Activated T-cell treated with anti-CD3 and anti-CD28 coated beads for 4 hours (primary cell): ENCODE measurements at places on chromosomes 13 and 19.

GRCh38 chr13:111158136-111158805 is 43.2 kb downstream of the ARHGEF7 start:
- DNase-seq, result no peak

- no peak for DNase-seq
Measured at GRCh38 chr13:72521940-72522661, 205.3 kb downstream of the MZT1 start.

DNA sequence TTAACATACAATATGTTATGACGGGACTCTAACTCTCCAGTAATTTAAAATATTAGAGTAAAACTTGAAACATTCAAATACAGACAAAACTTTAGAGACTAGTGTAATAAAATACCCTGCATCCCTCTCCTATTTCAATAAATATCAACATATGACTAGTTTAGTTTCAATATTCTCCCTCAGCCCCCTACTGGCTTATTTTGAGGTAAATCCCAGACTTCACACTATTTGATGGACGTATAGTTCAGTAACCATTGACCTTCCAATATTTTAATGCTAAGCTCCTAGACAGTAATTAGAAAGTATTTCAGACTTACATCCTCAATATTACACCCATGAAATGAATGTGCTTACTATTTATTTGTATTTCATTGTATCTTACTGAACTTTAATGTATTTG is 180.7 kb upstream of the STARD13 start:
- DNase-seq, result no peak

DNA sequence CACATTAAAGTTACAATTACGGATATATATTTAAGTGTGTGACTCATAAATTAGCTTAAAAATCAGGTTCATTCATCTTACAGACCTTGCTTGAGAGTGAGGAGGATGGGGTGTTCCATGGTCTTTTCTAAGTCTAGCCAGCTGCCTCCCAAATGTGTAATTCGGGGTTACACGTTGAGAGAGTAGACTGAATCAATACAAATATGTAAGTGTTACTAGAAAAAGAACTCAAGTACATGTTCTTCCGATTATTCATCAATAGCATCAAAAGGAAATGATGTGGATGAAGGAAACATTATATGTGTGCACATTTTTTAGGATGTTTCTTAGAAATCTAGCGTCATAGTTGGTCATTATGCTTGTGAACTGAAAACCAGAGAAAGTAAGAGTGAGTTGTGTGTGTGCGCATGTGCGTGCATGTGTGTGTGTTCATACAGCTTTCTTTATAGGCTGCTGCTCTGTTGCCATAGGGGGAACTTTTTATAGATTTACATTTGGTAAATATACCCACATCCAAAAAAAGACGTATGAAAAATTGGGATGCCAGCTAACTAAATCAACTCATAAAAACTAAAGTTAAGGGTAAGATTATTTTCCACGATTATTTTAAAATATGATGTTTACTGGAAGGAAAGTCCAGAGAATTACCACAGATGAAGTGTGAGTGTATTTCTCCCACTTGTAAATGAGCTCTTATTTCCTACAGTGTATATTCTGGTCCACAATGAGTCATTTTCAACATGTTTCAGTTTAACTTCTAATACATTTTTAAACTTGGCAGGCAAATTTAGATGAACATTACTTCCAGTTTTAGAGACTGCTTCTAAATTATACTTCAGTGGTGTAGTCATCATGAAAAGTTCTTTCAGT is 82.4 kb downstream of the PIBF1 start:
- no peak for DNase-seq

DNA sequence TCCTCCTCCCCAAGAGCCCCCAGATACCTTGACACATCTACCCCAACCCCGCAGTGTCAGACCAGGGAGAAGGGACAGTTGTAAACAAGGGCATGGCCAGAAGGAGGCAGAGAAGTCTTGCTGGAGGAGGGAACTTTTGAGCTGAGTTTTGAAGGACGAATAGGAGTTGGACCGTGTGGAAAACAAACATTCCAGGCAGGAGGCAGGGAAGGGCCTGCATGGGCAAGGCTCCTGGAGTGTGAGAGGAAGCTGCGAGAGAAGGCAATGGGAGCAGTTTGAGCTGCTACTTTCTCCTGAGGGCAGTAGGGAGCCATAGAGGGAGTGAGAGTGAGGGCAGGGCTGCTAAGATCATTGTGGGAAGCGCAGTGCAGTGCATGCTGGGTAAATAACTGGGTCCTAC is 23.3 kb downstream of the IL12RB1 start:
- peak; percentile 33 for DNase-seq

DNA sequence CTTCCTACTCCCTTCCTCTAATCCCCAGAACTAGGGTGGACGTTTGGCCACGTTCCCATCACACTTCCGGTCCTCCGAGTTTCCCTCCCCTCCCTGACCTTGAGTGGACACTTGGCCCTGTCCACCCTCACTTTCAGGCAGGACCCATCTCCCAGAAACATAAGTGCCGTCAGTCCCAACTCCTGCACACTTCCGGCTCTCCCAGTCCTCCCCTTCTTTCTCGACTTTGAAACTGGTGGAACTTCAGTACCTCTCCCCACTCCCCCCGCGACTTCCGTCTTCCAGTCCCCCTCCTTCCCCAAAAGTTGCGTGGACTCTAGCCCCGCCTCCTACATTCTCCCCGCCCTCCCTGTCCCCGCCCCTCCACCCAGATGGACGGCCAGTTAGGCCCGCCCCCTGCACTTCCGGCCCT is 278 bp upstream of the ZNF274 start:
- peak; percentile 77 for DNase-seq

DNA sequence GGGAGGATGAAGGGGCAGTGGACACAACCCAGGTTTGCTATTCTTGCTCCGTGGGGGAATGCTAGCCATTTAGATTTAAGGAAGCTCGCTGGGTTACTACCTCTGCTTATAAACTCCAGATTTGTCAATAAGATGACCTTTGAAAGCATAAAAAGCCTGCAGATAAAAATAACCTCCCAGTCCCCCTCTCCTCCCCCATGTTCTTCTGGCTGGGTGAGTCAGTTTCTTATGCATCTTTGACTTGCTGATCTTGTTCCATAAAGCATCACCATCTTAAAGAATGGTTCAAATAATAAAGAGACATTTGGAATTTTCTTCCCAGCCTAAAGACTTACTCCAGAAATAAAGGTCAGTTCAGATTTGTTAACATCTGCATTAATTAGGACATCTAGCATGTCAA is 118.3 kb upstream of the RNF113B start:
- DNase-seq, result no peak

DNA sequence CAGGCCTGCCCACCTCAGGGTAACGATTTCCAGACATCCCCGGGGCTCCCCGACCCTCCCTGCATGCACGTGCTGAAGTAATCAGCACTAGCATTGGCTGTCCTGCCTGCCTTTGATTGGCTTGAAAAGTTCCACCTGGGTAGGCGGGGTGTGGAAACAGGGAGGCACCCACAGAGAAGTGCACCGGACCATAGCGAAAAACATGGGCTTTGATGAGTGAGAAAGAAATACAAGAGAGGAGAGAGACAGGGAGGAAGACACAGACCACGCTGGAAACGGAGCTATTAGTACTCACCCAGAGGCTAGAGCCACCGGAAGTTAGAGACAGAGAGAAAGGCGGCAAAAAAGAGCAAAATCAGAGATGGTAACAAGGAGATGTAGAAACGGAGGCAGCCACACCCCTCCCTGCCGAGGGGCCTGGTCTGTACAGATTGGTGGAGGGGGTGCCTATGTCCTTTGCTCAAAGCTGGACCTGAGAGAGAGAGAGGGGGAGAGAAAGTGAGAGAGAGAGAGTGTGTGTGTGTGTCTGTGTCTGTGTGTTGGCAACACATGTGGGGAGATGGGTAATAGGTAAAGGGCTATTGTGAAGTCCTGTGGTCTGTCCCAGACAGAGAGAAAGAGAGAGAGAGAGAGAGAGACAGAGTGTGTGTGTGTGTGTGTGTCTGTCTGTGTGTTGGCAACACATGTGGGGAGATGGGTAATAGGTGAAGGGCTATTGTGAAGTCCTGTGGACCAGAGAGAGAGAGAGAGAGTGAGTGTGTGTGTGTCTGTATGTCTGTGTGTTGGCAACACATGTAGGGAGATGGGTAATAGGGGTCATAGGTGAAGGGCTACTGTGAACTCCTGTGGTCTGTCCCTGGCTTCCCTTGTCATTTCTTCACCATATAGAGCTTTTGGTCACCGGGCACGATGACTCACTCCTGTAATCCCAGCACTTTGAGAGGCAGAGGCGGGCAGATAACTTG is 2.9 kb downstream of the CGB3 start:
- DNase-seq, result no peak

DNA sequence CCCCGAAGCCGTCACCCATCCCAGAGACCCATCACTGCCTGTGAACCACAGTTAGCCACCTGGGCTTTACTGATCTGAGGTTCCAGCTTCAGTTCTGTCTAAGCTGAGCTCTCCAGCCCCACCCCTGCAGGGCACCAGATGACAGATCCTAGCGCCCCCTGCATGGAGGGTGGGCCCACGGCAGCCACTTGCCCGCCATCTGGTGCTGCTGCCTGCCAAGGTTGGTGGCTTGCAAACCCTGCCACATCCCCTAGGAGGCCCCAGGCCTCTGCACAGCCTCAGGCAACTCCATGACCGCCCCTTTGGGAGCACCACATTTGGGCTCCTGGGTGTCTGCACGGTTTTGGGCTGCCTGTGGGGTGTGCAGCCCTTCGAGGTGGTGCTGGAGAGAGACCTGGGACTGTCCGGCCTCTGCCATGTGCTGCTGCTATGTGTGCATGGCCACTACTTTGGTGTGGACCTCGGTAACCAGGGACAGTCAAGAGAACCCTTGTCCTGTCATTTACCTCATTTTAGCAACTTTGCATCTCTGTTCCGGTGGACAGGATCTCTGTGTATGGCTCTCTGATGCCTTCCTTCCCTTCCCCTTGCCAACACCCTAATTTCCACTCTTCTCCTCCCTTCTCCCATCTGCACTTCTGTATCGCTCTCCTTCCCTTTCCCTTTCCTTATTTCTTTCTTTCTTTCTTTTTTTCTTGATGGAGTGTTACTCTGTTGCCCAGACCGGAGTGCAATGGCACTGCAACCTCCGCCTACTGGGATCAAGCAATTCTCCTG is 17.4 kb upstream of the SDHAF1 start:
- no peak for DNase-seq

DNA sequence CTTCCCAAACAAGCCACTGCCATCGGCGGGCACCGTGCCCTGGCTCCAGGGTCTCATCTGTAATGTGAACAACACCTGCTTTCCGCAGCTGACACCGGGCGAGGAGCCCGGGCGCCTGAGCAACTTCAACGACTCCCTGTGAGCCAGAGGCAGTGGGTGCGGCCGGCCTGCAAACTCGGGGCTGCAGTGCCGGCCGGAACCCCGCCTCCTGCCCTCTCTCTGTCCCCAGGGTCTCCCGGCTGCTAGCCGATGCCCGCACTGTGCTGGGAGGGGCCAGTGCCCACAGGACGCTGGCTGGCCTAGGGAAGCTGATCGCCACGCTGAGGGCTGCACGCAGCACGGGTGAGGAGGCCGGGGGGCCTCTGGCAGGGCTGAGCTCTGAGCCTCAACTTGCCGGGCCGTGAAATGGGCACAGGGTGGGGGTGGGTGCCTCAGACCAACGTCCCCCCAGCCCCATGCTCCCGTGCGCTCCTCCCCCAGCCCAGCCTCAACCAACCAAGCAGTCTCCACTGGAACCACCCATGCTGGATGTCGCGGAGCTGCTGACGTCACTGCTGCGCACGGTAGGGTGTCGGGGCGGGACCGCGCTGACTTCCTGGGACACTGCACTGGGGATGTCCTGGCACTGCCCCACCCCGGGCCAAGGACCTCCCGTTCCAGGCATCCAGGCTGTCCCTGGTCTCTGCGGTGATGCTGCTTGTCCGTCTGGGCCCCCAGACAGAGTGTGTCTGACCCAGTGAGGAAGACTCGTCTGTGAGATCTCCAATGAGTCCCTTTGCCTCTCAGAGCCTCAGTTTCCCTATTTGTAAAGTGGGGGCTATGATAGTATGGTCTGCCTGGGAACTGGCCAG is 2.2 kb downstream of the ABCA7 start:
- DNase-seq, result no peak

- DNase-seq, result no peak
Measured at GRCh38 chr13:91868351-91868750, 469.9 kb downstream of the GPC5 start.

GRCh38 chr19:3471954-3472655 is 8.2 kb downstream of the SMIM24 start:
- DNase-seq, result peak; percentile 16

GRCh38 chr19:41587101-41587837 is 11.3 kb downstream of the CEACAM21 start:
- DNase-seq, result no peak

GRCh38 chr19:51691584-51692428 is 1.3 kb upstream of the SPACA6 start:
- no peak for DNase-seq

DNA sequence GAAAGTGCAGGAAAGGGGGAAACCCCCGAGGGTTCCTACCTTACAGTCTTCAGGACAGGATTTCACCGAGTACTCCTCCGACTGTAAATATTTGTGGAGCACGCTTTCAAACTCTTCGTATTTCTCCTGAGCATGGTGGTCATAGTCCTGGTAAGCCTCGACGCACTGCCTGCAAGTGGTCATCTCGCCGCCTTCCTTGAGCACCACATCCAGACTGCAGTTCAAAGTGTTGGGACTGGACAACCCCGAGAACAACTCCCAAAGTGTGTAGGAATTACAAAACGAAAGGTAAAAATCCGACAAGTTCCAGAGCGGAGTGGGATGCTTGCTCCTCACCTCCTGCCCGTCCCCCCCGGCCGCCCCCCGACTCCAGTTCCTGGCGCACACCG is 349.7 kb downstream of the LIG4 start:
- DNase-seq, result no peak

DNA sequence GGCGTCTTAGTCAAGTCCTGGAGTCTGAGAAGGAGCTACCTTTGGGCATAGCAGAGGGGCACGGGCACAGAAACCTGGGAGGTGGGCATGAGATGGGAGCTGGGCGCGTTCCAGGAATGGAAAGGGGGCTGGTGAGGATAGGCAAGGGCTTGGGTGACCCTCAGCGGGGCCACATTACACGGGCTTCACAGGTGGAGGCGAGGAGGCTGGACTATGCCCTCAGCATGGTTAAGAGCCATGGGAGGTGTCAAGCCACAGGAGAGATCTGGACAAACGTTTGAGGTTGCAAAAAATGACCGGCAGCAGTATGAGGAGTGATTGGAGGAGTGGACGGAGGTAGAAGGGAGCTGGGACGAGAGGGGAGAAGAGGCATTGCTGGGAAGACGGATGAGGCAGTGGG is 21.5 kb downstream of the NECTIN2 start:
- DNase-seq, result no peak

DNA sequence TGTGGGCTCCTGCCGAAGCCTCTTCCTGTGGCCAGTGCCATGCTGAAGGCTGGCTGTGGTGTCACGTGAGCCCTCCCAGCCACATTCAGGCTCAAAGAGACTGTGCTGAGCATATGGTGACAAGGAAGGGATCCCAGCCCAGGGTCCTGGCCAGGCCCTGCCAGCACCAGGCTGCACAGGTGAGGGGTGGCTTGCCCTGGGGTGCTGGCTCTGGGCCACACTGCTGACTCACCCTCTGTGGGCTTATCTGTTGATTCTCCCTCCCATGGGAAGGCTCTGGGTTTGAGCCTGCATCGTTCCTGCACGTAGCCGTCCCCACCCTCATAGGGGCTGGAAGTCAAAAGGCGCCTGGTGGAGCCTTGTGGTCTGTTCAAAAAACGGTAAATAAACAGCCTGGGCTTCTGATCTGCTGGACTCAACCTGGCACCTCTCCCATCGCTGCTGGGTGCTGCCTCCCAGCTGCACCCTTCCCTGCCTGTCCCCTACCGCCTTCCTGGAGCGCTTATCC is 31.1 kb downstream of the DNM2 start:
- DNase-seq, result no peak

- no peak for DNase-seq
Measured at GRCh38 chr19:14147797-14148605, 11.6 kb upstream of the ASF1B start.
